Activated T-helper 2 cell treated with anti-CD3 and anti-CD28 coated beads, Interferon-gamma antibody, Interleukin-2, Interleukin-4, amounts not matched to agents 10 μg/mL and 5 μg/mL and 100 μg/mL, durations not matched to agents 14 hours and 24 hours and 36 hours (primary cell): ENCODE measurements at places on chromosomes 6 and 20.

- no peaks in the 10 kb centered on the region for H3K27me3 ChIP-seq
- no peak for DNase-seq
- peaks cover 2% of the 10 kb centered on the region for H3K36me3 ChIP-seq
Measured at GRCh38 chr6:161151059-161151645, 122.7 kb downstream of the AGPAT4 start.

DNA sequence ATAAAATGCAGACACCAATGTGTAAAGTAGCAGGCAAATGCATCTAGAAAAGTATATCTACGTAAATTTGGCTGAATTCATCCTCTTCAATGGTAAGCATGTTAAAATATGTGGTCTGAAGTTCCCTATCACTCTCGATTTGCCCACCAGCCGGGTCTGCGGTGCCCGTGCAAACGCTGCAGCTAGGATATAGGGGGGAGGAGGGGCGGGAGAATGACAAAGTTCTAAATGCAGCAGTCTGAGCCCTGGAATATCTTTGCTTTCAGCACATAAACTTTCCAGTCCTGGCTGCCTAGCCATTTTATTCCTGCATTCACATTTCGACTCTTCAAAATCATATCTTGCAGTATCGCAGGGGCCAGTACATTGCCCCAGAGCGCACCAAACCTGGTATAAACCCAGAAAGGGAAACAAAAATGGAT is 708 bp downstream of the NRN1 start:
- H3K36me3 ChIP-seq, result peaks cover 16% of the 10 kb centered on the region
- DNase-seq, result no peak
- peaks cover 38% of the 10 kb centered on the region for H3K4me1 ChIP-seq

GRCh38 chr20:16441546-16442164 is 131.6 kb downstream of the KIF16B start:
- H3K4me1 ChIP-seq, result no peaks in the 10 kb centered on the region
- no peak for DNase-seq
- H3K36me3 ChIP-seq, result no peaks in the 10 kb centered on the region
- H3K27ac ChIP-seq, result no peak overlapping the region
- H3K27me3 ChIP-seq, result no peaks in the 10 kb centered on the region

- no peaks in the 10 kb centered on the region for H3K27me3 ChIP-seq
- no peak for DNase-seq
- no peak overlapping the region for H3K27ac ChIP-seq
- H3K36me3 ChIP-seq, result no peaks in the 10 kb centered on the region
Measured at GRCh38 chr6:47241742-47242482, 67.8 kb downstream of the TNFRSF21 start.

- H3K4me3 ChIP-seq, result no peak overlapping the region
- DNase-seq, result no peak
- H3K27me3 ChIP-seq, result no peaks in the 10 kb centered on the region
Measured at GRCh38 chr6:76134651-76135050, 62.2 kb upstream of the IMPG1 start.

GRCh38 chr20:31740208-31740607 is 1.1 kb downstream of the TPX2 start:
- H3K36me3 ChIP-seq, result peaks cover 13% of the 10 kb centered on the region
- H3K27me3 ChIP-seq, result no peaks in the 10 kb centered on the region

DNA sequence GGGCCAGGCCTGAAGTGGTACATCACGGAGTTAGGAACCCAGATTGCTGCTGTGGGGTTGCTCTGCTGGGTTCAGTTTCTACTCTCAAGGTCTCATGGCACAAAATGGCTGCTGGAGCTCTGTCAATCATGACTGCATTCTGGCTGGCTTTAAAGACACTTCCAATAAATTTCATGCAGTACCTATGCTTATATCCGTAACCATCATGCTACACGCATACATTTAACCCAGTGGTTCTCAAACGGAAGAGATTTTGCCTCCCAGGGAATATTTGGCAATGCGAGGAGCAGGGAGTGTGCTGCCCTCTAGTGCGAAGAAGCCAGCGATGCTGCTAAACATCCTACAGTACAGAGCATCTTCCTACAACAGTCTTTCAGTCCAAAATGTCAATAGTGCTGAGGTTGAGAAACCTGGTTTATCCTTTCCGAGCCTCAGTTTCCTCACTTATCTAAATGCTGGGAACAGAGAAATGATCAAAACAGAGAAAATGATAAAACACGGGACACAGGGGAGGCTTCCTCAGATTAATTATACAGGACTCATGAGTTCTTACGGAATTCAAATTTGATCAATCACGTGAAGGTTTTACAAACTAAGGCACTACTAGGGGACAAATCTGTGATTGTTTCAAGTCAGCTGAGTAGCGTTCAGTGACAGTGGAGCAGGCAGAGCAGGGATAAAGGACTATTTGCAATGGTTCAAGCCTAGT is 9.6 kb upstream of the SLC2A10 start:
- no peak for DNase-seq
- peaks cover 12% of the 10 kb centered on the region for H3K27me3 ChIP-seq
- H3K27ac ChIP-seq, result no peak overlapping the region
- H3K36me3 ChIP-seq, result no peaks in the 10 kb centered on the region
- no peak overlapping the region for H3K4me3 ChIP-seq
- peaks cover 6% of the 10 kb centered on the region for H3K4me1 ChIP-seq

DNA sequence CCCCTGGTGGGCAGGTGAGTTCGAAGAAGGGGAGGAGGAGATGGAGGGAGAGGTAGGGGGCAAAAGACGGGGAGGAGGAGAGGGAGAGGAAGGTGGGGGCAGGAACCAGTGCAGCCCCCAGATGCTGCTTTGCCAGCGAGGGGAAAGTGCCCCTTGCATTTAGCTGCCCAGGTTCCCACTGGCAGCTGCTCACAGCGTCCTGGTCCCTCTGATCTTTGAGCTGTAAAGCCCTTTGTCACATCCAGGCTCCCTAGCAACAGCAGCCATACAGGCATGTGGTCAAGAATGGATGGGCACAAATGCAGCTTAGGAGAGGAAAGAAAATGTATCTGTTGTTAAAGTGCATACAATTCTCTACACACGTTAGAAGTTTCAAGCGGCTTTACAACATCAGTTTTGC is 160.9 kb downstream of the CD83 start:
- H3K4me1 ChIP-seq, result peaks cover 44% of the 10 kb centered on the region
- H3K27ac ChIP-seq, result no peak overlapping the region
- peaks cover 9% of the 10 kb centered on the region for H3K36me3 ChIP-seq
- H3K27me3 ChIP-seq, result no peaks in the 10 kb centered on the region
- no peak for DNase-seq

DNA sequence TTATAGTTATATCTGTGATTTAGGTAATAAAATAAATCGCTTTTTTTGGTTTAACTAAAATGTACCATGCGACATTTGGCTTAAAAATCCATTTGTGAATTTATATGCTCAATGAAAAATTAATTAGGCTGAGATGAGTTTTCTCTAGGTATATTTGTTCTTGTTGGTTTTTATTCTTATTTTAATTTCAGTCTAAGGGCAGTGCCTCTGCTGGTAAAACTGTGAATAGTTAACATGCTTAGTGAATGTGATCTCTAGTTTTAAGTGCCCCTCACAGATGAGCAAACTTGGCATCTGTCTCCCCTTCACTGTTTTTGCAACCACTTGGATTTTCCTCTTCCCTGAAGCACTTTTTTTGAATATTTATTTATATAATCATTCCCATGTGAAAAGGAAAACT is 822.7 kb downstream of the GRIK2 start:
- no peaks in the 10 kb centered on the region for H3K4me1 ChIP-seq
- H3K27me3 ChIP-seq, result no peaks in the 10 kb centered on the region
- DNase-seq, result no peak

DNA sequence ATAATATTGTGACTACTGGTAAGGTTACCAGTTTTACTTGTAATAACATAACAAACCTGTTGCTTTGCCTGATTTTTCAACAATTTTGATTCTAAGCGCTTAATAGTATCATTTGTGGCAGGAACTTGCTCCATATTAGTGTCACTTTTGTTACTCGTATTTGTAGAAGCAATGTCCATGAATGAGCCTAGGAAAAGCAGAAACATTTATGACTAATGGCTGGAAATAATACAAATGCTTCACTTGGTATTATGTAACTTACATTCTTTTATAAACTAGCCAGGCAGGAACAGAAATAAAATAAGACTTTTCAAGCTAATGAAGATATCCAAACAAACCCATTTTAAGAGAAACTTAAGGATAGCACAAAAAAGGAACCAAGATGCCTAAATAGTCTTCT is 38.9 kb downstream of the MAP3K7 start:
- no peaks in the 10 kb centered on the region for H3K4me1 ChIP-seq
- H3K36me3 ChIP-seq, result peaks cover 64% of the 10 kb centered on the region
- no peak overlapping the region for H3K4me3 ChIP-seq
- H3K27ac ChIP-seq, result no peak overlapping the region
- H3K27me3 ChIP-seq, result no peaks in the 10 kb centered on the region

GRCh38 chr20:60255866-60256265 is 297.6 kb downstream of the CDH26 start:
- no peaks in the 10 kb centered on the region for H3K36me3 ChIP-seq
- no peaks in the 10 kb centered on the region for H3K4me1 ChIP-seq
- H3K4me3 ChIP-seq, result no peak overlapping the region
- DNase-seq, result no peak

DNA sequence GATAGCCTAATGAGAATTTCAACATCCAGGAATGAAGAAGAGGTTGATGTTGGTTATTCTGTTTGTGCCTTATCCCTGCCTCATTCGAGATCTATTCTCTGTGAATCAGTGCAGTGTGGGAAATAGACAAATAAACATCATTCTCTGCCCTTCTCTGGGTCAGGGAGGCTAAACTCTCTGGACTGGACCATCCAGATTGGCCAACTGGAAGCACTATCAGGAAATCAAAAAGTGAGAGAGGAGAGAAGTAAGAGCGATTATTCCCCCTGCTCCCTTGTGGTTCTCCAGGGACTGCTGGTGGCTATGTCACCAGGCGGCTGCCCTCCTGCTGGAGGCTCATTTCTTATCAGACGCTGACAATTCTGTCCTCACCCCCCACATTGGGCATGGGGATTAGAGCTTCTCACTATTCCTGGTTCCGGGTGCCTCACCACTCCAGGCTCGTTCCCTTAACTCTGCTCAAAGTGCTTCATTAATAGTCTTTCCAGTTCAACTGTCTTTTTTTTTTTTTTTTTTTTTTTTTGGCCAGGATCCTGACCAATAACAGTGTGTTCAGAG is 201.7 kb upstream of the RREB1 start:
- DNase-seq, result no peak
- H3K36me3 ChIP-seq, result no peaks in the 10 kb centered on the region
- H3K4me3 ChIP-seq, result no peak overlapping the region
- H3K4me1 ChIP-seq, result no peaks in the 10 kb centered on the region
- H3K27me3 ChIP-seq, result peaks cover 37% of the 10 kb centered on the region

DNA sequence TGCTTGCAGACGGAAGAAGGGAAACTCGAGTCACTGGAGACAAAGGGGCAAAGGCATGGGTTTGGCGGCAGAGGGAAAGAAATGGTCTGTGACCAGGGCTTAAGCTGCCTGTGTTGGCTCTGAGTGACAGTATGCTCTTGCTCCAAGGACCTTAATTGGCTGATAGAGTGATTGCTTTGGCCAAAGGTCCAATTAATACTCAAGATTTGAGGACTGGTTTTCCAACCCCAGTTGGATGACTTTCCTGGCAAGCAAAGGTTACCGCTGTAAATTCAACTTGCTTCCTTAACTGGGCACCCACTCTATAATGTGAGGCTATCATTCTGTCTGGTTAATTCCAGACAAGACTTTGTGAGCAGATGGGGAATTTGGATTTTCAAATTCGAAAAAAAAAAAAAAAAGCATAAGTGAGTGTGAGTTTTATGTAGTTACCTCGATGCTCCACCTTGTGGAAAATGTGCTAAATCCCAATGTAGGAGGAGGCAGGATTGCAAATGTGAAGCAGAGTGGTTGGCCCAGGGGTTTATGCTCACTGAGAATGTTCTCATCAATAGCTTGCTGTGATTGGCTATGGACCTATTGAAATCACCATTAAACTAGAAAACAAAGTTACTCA is 150.7 kb upstream of the GMDS start:
- no peak overlapping the region for H3K27ac ChIP-seq
- no peak overlapping the region for H3K4me3 ChIP-seq
- no peaks in the 10 kb centered on the region for H3K4me1 ChIP-seq
- no peaks in the 10 kb centered on the region for H3K27me3 ChIP-seq

GRCh38 chr6:163529605-163530004 is 115.1 kb downstream of the QKI start:
- no peaks in the 10 kb centered on the region for H3K36me3 ChIP-seq
- peaks cover 3% of the 10 kb centered on the region for H3K4me1 ChIP-seq
- DNase-seq, result no peak
- no peak overlapping the region for H3K27ac ChIP-seq

GRCh38 chr6:113765909-113766308 is 91.2 kb upstream of the MARCKS start:
- no peak overlapping the region for H3K27ac ChIP-seq
- no peaks in the 10 kb centered on the region for H3K36me3 ChIP-seq
- no peaks in the 10 kb centered on the region for H3K4me1 ChIP-seq
- no peak overlapping the region for H3K4me3 ChIP-seq
- no peak for DNase-seq

DNA sequence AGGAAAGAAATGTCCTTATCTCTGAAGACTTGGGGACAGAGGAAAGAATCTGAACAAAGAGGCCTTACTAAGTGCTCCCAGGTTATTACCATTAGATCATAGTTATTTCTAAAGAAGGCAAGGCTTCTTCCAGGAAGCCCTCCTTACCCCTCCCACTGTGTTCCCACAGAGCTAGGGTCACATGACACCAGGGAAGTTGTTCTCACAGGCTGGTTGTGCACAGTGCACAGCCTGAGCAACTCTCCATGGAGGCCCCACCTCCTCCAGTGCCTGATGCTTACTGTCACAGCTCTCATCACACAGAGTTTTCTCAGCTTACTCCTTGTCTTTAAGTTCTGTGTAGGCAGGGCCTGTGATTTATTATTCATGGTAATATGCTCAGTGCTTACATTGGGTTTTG is 68.9 kb upstream of the SCGN start:
- H3K36me3 ChIP-seq, result no peaks in the 10 kb centered on the region
- H3K27me3 ChIP-seq, result no peaks in the 10 kb centered on the region
- no peak overlapping the region for H3K4me3 ChIP-seq
- peaks cover 20% of the 10 kb centered on the region for H3K4me1 ChIP-seq

DNA sequence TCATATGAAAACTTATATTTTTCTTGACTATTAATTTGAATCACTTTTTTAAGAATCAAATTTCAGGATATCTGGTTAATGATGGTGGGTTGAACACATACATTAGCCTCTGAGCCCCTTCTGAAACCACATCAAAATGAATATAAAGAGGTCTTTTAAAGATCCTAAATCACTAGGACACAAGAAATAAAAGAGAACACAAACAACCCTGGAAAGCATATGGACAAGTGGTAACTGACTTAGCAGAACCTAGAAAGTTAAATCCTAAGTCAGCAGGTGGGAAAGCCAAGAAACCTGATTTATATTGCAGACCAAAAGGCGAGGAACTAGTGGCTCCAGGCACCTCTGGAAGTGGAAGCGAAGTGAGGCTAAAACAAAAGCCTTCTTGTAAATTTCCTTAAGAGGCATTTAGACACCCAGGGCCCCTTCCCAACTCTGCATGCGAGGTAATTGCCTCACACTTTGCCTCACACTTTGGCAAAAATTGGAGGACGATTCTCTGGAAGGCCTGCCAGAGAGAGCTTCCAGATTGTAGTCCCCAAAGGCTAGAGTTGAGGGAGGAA is 293.9 kb downstream of the KHDC1L start:
- peaks cover 2% of the 10 kb centered on the region for H3K27me3 ChIP-seq
- H3K4me1 ChIP-seq, result no peaks in the 10 kb centered on the region
- DNase-seq, result no peak
- H3K36me3 ChIP-seq, result no peaks in the 10 kb centered on the region
- H3K27ac ChIP-seq, result no peak overlapping the region
- no peak overlapping the region for H3K4me3 ChIP-seq

GRCh38 chr6:49634092-49634835 is 2.4 kb downstream of the RHAG start:
- H3K4me3 ChIP-seq, result no peak overlapping the region
- no peaks in the 10 kb centered on the region for H3K36me3 ChIP-seq
- H3K27ac ChIP-seq, result no peak overlapping the region
- DNase-seq, result no peak
- no peaks in the 10 kb centered on the region for H3K27me3 ChIP-seq
- H3K4me1 ChIP-seq, result no peaks in the 10 kb centered on the region
